Activated T-cell treated with anti-CD3 and anti-CD28 coated beads, Interleukin-2, amount 50 U/mL, for 24 hours (primary cell): ENCODE measurements at places on chromosomes 4 and X.

- no peak overlapping the region for H3K27ac ChIP-seq
- no peak for DNase-seq
- H3K4me1 ChIP-seq, result no peaks in the 10 kb centered on the region
- H3K36me3 ChIP-seq, result no peaks in the 10 kb centered on the region
Observed at GRCh38 chr4:107006218-107006617, 29.9 kb downstream of the DKK2 start.

GRCh38 chr4:184274286-184274951 is 56.7 kb upstream of the ENPP6 start:
- H3K27ac ChIP-seq, result peak overlapping the region; percentile 41
- peaks cover 10% of the 10 kb centered on the region for H3K36me3 ChIP-seq
- no peaks in the 10 kb centered on the region for H3K27me3 ChIP-seq

- no peak overlapping the region for H3K27ac ChIP-seq
- no peak overlapping the region for H3K4me3 ChIP-seq
- no peaks in the 10 kb centered on the region for H3K36me3 ChIP-seq
- H3K27me3 ChIP-seq, result peaks cover 61% of the 10 kb centered on the region
- H3K4me1 ChIP-seq, result peaks cover 13% of the 10 kb centered on the region
Observed at GRCh38 chrX:68684291-68684918, 36.9 kb downstream of the STARD8 start.

DNA sequence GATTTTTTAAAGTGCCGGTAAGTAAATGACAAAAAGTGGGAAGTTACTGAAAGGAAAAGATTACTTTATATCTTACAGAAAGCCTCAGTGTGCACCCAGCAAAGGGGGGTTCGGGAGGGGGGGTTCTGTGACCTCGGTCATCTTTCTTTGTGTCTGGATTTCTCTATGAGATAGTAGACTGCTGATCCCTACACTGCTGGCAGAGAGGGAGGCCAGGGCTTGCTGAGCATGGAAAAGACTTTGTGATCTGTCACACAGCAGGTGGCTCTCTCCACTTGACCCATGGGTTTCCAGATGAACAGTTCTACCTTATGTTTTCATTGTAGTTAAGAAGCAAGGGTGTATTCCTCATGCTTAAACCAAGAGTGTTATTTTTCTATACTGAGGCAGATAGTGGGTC is 475.6 kb downstream of the PCDH10 start:
- H3K36me3 ChIP-seq, result no peaks in the 10 kb centered on the region
- H3K27ac ChIP-seq, result no peak overlapping the region
- H3K27me3 ChIP-seq, result no peaks in the 10 kb centered on the region

- H3K36me3 ChIP-seq, result no peaks in the 10 kb centered on the region
- H3K4me3 ChIP-seq, result no peak overlapping the region
- H3K27ac ChIP-seq, result no peak overlapping the region
- H3K27me3 ChIP-seq, result no peaks in the 10 kb centered on the region
- H3K4me1 ChIP-seq, result no peaks in the 10 kb centered on the region
Observed at GRCh38 chr4:182411391-182411790, 168.2 kb downstream of the TENM3 start.

- H3K36me3 ChIP-seq, result no peaks in the 10 kb centered on the region
- peaks cover 5% of the 10 kb centered on the region for H3K27me3 ChIP-seq
- no peak for DNase-seq
- no peak overlapping the region for H3K27ac ChIP-seq
Observed at GRCh38 chr4:15194520-15194919, 192.2 kb downstream of the CPEB2 start.

GRCh38 chr4:76459291-76459723 is 24.3 kb downstream of the SHROOM3 start:
- no peak overlapping the region for H3K4me3 ChIP-seq
- H3K36me3 ChIP-seq, result no peaks in the 10 kb centered on the region
- H3K4me1 ChIP-seq, result no peaks in the 10 kb centered on the region
- H3K27ac ChIP-seq, result no peak overlapping the region
- H3K27me3 ChIP-seq, result peaks cover 14% of the 10 kb centered on the region

DNA sequence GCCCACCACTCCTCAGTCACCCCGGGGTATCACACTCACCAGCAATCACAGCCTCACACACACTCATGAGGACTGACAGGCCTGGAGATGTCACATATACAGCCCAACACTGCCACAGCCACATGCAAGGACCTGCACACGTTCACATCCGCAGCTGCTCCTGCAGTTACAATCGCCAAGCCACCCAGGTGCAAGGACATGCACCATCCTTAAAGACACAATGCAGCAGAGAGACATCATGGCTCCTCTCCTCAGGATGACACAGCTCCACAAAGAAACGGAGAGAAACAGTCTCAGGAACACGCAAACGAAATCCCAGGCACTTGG is 1.1 kb downstream of the PCSK1N start:
- H3K27ac ChIP-seq, result no peak overlapping the region
- H3K4me3 ChIP-seq, result peak overlapping the region; percentile 71
- DNase-seq, result no peak

DNA sequence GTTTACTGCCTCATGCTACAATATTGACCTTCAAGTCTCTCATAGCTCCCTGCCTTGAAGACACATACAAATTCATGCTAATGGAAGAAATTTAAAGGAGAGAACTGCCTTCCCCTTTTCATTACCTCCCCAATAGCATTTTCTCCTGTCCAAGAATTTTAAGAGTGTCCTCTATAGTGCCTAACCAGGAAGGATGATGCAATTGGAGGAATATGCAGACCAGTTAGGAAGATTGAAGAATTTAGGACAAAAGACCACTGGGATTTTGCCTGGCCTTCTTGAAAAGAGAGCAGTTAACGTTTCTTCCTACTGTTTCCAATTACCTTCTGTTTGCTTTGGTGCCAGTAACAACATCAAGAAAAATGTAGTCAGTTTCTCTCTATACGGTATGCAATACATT is 443.9 kb downstream of the INPP4B start:
- DNase-seq, result no peak
- peak overlapping the region; percentile 88 for H3K4me3 ChIP-seq
- peak overlapping the region; percentile 96 for H3K27ac ChIP-seq
- H3K4me1 ChIP-seq, result peaks cover 72% of the 10 kb centered on the region
- H3K36me3 ChIP-seq, result peaks cover 68% of the 10 kb centered on the region

GRCh38 chrX:10714531-10714930 is 94.1 kb upstream of the MID1 start:
- peaks cover 5% of the 10 kb centered on the region for H3K27me3 ChIP-seq
- H3K36me3 ChIP-seq, result no peaks in the 10 kb centered on the region
- H3K4me1 ChIP-seq, result no peaks in the 10 kb centered on the region
- H3K4me3 ChIP-seq, result no peak overlapping the region
- H3K27ac ChIP-seq, result no peak overlapping the region

DNA sequence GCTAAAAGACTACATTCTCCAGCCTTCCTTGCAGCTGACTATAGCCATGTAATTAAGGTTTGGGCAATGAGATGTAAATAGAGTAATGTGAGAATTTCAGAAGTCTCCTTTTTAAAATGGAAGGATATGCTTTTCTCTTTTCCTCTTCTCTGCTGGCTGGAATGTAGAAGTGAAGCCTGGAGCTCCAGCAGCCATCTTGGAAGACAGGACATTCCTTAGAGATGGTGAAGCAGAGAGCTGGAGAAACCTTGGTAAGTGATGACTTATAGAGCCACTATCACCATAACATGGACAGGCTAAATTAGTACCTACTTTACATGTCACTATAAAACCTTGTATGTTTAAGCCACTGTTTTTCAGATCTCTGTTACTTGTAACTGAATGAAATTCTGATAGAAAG is 48.0 kb downstream of the RASL11B start:
- H3K4me1 ChIP-seq, result peaks cover 6% of the 10 kb centered on the region
- H3K36me3 ChIP-seq, result peaks cover 41% of the 10 kb centered on the region
- no peak for DNase-seq
- no peak overlapping the region for H3K27ac ChIP-seq

DNA sequence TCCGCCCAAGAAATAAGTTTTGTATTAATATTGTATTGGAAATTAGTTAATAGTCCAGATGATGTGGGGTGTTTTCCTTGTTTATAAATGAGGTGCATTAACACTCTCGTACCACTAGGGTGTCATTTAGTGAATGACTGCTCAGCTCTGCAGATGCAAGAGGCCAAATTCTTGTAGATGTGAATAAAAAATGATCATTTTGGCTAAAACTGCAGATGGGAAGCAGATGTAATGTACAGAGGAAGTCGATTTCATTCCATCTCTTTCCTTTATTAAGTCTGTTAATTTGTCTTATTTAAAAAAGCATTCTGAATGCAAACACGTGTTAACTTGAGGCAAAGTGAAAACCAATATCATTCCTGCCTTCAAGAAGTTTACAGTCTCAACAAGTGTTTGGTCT is 108.1 kb downstream of the DHX15 start:
- no peak overlapping the region for H3K4me3 ChIP-seq
- H3K27me3 ChIP-seq, result peaks cover 70% of the 10 kb centered on the region
- H3K27ac ChIP-seq, result no peak overlapping the region
- H3K4me1 ChIP-seq, result peaks cover 15% of the 10 kb centered on the region
- no peaks in the 10 kb centered on the region for H3K36me3 ChIP-seq
- no peak for DNase-seq

- no peak for DNase-seq
- H3K36me3 ChIP-seq, result no peaks in the 10 kb centered on the region
- H3K27ac ChIP-seq, result no peak overlapping the region
- H3K4me3 ChIP-seq, result no peak overlapping the region
- peaks cover 4% of the 10 kb centered on the region for H3K4me1 ChIP-seq
Observed at GRCh38 chrX:39528161-39528916, 569.4 kb downstream of the BCOR start.

GRCh38 chr4:118845552-118846050 is 9.7 kb upstream of the SEC24D start:
- no peak overlapping the region for H3K4me3 ChIP-seq
- H3K27ac ChIP-seq, result no peak overlapping the region
- DNase-seq, result no peak
- H3K4me1 ChIP-seq, result peaks cover 11% of the 10 kb centered on the region

DNA sequence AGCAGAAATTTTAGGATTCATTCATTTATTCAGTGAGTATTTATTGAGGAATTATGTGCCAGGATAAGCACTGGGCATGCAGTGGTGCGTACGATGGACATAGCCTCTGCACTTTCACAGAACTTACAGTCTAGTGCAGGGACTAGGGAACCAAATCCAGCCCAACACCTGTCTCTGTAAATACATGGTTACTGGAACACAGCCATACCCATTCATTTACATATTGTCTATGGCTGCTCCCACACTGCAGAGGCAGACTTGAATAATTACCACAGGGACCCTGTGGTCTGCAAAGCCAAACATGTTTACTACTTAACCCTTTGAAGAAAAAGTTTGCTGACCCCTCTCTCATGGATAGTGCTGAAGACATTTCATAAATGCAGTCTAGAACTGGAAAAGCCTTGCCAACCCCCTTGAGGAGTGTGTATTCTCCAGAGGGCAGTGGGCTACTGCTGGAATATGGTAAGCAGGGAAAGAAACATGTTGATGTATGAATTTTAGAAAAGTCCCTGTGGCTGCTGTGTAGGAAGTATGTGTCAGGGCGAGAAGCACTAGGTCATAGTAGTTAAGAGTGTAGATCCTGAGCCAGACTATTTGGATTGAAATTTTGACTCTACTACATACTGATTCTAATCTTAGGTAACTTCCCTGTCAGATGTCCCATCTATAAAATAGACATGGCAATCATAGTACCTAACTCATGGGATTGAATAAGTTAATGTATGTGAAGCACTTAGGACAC is 75.5 kb downstream of the GALNT7 start:
- H3K27ac ChIP-seq, result no peak overlapping the region
- DNase-seq, result no peak
- peaks cover 30% of the 10 kb centered on the region for H3K4me1 ChIP-seq
- peaks cover 7% of the 10 kb centered on the region for H3K36me3 ChIP-seq
- no peak overlapping the region for H3K4me3 ChIP-seq

DNA sequence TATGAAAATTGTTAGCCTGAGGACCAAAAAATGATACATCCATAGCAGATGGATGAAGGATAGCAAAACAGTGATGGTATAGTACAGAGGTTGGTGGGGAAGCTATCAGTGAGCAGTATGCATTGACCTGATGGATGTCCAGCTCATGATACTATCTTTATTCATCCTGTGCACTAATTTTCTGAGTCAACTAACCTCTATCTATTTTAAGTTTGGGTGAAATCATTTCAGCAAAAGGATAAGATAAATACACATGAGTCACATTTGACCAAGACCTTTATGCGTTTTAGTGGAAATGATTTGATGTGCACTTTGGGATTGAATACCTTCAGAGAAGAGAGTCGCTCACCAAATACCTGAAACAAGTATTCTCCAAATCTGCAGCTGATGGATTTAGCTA is 351.0 kb upstream of the NR3C2 start:
- H3K36me3 ChIP-seq, result no peaks in the 10 kb centered on the region
- no peak for DNase-seq
- H3K4me1 ChIP-seq, result no peaks in the 10 kb centered on the region
